Type B pancreatic cell (in vitro differentiated cells): ENCODE measurements at places on chromosomes 4 and X. TPM values are rescaled to one million over a fixed set of nuclear protein-coding genes. Genes with fewer than 3 reads are reported as not detected.

The GPR143 gene
- 4.7 TPM in 2 replicates for total RNA-seq

The SPINK2 gene
- total RNA-seq = 0.87 and 4.6 TPM in 2 replicates

DNA sequence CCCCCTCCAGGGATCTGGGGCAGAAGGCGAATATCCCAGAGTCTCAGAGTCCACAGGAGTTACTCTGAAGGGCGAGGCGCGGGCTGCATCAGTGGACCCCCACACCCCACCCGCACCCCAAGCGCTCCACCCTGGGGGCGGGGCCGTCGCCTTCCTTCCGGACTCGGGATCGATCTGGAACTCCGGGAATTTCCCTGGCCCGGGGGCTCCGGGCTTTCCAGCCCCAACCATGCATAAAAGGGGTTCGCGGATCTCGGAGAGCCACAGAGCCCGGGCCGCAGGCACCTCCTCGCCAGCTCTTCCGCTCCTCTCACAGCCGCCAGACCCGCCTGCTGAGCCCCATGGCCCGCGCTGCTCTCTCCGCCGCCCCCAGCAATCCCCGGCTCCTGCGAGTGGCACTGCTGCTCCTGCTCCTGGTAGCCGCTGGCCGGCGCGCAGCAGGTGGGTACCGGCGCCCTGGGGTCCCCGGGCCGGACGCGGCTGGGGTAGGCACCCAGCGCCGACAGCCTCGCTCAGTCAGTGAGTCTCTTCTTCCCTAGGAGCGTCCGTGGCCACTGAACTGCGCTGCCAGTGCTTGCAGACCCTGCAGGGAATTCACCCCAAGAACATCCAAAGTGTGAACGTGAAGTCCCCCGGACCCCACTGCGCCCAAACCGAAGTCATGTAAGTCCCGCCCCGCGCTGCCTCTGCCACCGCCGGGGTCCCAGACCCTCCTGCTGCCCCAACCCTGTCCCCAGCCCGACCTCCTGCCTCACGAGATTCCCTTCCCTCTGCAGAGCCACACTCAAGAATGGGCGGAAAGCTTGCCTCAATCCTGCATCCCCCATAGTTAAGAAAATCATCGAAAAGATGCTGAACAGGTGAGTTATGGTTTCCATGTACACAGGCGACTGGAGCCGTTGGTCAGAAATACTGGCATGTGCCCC, at the start of gene CXCL1:
TSS of gene CXCL1 (plus strand) at position 264 of the 926 bp plus-strand sequence. CDS start at position 342, 78 bp downstream.
- no peak for DNase-seq

- DNase-seq = no peak
Measured at GRCh38 chr4:27490315-27490714, 629.7 kb downstream of the STIM2 start.

- DNase-seq = no peak
Measured at GRCh38 chr4:4881432-4881831, 22.0 kb downstream of the MSX1 start.

The HSFX2 gene
- total RNA-seq = not detected in 2 replicates

DNA sequence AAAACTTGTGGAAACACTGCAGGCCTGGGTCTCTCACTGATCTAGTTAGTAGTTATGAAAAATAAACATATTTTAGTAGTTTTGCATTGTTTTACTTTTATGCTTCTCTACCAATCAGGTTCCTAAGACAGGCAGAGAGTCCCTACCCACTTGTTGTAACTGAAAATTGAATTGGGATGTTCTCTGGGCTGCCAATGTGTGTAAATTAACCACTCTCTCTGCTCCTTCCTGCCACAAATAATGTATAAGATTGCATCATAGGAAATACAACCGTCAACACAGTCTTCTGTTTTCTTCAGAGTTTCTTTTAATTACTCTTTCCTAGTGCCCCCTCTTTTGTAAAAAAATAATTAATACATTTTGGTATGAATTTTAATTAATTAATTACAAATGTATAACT, 677.3 kb downstream of the FSTL5 start:
- no peak for DNase-seq

- DNase-seq = no peak
Measured at GRCh38 chr4:153521999-153522801, 56.0 kb downstream of the TMEM131L start.

DNA sequence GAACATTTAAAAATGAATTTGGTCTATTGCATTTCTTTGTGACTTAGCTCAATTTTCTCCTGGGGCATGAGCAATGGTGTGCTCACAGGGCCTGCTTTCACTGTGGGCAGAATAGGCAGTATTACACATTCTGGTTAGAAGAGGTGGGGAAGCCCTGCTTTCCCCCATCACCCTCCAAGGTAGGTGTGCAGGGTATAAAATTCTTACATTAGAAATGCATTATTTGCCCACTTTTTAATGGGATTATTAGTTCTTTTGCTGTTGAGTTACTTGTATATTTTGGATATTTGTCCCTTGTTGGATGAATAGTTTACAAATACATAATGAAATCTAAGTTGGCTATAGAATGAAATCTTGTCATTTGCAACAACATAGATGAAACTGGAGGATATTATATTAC, 8.3 kb upstream of the STBD1 start:
- DNase-seq = no peak

DNA sequence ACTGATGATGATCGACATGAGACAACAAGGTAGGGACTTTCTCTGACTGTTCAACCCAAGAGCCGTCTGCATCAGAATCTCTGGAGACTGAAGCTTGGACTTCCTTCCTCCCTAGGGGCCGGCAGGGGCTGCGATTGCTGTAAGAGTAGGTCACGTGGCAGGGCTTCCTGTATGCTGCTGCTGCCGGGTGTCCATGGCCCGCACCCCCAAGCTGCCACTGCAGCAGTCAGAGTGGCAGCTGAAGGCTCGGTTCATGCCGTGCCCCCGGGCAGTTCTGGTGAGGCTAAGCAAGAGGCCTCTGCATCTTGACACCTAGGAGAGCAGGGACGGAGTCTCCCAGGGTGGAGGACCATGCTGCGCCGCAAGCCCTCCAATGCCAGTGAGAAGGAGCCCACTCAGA, at the start of gene SASH3:
TSS of gene SASH3 (plus strand) at position 203 of the 400 bp plus-strand sequence. CDS start at position 352, 149 bp downstream.
- DNase-seq = no peak

- no peak for DNase-seq
Measured at GRCh38 chr4:14157262-14157661, 529.7 kb upstream of the BOD1L1 start.

- no peak for DNase-seq
Measured at GRCh38 chrX:154751669-154752271, 893 bp upstream of the GAB3 start.

DNA sequence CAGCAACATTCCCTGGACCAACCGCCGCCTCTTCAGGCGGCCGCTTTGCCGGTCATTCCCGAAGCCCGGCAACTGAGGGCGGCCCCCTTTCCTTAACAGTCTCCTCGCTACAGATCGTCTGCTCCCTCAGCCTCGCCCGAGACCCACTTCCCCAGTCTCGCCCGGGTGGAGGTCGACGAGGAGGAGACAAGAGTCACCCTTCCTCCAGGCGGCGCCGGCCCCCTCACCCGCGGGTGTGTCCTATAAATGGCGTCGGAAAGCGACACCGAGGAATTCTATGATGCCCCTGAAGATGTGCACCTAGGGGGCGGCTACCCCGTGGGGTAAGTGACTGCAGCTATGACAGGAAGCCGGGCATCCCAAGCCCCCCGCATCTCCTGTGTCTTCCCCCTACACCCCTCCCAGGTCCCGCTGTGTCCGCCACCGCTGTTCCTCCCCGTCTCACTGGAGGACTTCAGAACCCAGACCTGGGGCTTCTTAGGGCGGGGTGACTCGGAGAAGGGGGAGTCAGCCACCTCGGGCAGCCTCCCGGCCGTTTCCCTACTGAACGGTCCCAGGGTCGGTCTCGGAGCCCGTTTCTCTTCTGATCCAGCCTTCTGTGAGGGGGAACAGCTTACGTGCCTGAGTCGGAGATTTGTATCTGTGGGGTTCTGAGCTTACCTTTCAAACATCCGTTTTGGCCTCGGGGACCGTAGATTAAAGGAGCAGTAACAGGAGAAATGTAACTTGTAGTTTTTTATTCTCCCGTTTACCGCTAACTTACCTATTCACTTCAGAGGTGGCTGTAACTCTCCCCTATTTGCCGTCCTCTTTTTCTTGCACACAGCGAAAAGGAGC, 570 bp downstream of the WDR44 start:
- DNase-seq = peak; percentile 71

DNA sequence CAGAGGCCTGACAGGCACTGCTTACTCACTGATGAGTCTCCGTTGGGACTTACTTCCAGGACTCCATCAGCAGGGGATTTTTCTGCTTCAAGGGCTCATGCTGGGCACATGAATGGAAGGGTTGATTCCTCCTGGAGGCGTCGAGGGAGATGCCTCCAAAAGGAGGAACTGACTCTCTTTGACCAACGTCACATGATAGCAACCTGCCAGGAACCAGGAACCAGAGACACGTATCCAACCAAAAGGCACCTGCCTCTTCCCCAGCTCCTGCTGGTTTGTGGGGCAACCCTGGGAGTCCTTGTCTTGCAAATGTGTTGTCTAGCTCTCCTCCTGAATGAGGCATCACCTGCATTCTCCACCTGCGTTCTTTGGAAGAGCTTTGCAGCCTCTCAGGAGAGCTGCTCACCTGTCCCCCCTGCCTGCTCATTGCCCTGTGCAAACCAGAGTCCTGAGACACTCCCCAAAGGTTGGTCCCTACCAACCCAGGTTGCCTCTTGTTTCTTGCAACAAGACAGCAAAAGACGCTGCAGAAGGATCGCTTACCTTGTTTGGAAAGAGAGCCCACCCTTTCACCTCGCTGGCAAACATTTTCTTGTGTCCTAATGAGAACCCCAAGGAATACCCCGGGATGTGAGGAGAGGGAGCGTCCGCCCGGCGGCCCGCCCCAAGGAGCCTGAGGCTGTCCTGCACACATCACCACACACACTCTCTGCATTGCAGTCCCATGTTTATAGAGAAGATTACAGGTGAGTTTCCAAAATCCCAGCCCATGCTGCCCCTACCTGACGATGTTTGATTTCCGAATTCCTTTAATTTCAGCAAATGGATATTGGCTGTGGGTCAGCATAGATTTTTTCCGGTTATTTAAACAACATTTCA, 30.5 kb upstream of the SHOX start:
- DNase-seq = peak; percentile 37

DNA sequence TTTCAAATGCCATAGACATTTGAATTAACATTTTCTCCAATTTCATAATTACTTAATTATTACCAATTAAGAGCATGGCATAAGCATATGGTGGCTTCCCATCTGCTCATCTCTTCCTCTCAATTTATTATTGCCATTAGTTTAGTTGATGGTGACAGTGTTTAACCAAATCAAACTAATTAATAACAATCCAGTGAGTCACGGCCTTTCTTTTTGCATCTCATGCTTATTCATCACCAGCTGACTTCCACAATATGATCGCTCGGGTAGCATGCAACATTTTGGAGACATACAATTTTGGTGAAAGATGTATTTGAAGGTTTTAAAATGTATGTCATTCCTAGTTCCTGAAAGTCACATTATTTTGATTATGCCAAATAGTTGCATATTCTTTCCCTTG, 172.8 kb upstream of the TACR3 start:
- DNase-seq = no peak

DNA sequence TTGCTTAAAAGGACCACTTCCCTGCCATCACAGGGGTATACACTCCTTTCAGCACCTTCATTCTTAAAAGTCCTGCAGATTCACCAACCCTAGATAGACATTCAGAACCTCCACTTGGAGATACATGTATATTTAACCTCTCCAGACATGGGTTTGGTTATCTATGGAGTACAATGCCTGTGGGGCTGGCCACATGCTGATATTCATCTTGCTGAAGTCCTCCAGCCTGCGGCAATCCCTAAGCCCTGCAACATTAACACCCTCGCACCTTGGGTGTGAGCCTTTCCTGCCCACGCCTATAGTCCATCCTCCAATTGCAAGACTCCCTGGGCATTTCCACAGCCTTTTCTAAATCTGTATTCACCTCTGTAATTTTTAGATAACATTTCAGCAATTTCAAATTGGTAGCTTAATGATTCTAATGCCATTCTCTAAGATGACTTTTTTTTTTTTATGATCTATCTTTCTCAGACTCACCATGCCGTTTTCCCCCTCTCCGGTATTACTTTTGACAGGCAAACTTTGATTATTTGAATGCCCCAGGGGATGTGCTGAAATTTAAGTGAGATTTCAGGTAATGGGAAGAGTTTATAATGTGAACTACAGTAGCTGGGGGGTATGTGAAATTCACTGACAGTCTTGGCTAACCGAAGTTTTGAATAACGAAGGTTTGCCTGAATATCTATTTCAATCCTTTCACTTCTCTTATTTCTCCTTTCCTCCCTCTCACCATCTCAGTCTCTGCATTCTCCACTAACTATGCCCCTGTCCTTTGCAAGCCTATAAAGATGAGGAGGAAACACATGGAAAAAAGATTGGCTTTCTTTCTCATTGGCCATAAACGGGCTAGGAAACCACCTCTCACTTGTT, 24.1 kb downstream of the CCDC149 start:
- no peak for DNase-seq

GRCh38 chr4:18100657-18101056, 79.1 kb upstream of the LCORL start:
- no peak for DNase-seq

The MAGEA1 gene
- not detected in 2 replicates for total RNA-seq

DNA sequence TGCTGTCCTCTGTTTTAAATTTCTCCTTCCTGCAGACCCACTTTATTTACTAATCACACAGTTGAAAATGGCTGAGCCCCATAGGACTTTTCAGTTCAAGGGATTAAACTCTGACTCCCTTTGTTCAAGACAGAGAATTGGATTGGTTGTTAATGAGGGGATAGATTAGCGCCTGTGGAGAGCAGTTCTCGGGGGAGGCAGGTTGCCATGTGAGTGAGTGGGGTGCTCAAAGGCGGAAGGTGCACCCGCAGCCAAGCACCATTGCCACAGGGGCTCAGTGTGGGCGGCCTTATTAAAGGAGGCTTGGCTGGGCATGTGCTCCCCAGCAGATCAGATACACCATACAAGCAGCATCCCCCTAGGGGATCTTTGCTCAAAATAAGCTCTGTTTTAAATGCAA, 7.9 kb upstream of the CBR4 start:
- no peak for DNase-seq

The CLTRN gene
- 1.6 and 3.9 TPM in 2 replicates for total RNA-seq

DNA sequence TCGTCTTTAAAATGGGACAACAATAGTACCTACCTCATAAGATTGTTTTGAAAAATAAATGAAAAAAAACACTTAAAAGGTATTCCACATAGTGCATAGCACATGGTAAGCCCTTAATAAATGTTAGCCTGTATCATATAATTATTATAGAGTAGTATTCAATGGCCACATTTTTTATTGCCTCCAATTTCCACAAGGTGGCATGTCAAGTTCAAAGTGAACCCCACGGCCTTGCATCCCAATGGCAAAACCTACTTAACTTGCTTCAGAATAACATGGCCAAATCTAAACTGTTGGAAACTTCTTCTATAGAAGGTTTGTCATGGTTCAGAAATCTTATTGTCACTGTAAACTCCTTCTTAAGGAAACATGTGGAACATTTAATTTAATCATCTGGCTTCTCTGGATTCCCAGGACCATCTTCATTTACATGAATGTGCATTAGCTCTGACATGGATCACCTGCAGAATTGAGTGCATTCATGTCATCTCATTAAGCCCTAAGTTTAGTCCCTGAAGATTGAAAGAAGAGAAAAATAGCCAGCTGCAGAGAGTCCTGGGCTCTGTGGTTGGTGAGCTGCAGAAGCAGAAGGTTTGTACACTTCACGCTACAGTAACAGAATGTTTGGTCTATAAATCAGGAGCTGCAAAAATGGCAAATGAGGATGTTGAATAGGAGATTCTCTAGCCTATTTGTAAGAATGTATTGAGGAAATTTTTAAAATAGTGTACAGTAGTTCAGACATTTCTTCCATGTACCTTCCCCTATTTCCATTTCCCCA, 61.0 kb downstream of the ANXA3 start:
- no peak for DNase-seq
